Stimulated activated CD4-positive, alpha-beta T cell treated with anti-CD3 and anti-CD28 coated beads, TNF-alpha, amount 100 ng/mL, for 48 hours (primary cell): ENCODE measurements at places on chromosomes 5 and 9.
A peak's percentile ranks its signal among the peaks of the same experiment; 100 is the strongest.

GRCh38 chr5:58366461-58366860 lies 93.4 kb downstream of the PLK2 start:
- no peak for DNase-seq

DNA sequence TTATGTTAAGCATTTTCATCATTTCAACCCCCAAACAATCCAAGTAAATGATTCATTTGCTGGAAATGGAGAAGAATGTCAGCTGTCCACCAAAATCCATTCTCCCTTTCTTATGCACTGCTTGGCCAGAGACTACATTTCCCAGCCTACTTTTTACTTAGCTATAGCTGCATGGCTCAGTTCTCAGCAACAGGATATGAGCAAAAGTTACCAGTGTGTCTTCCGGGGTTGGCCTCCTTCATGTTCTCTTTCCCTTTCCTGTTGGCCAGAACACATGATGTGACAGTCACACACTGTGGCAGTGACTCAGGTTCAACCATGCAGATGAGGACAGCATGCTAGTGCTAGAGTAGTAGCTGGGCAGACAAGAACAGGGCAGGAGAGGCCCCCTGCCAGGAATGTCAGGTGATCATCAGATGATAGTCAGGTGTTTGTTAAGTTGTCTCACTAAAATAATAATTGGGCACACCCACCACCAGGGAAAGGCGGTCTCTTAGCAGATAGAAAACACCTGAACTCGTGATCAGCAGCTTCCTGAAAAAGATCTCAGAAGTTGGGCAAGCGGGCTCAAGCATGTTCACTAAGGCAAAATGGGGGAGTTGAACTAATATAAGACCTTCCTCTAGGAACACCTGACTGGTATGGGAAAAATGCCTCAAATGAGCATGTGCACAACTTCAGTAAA lies 12.2 kb downstream of the GPR150 start:
- DNase-seq: peak; percentile 61

- no peak for DNase-seq
These were observed 59.7 kb upstream of the IER5L start for GRCh38 chr9:129237803-129238202.

- DNase-seq: no peak
These were observed 175.6 kb downstream of the MEF2C start for GRCh38 chr5:88707216-88707965.

DNA sequence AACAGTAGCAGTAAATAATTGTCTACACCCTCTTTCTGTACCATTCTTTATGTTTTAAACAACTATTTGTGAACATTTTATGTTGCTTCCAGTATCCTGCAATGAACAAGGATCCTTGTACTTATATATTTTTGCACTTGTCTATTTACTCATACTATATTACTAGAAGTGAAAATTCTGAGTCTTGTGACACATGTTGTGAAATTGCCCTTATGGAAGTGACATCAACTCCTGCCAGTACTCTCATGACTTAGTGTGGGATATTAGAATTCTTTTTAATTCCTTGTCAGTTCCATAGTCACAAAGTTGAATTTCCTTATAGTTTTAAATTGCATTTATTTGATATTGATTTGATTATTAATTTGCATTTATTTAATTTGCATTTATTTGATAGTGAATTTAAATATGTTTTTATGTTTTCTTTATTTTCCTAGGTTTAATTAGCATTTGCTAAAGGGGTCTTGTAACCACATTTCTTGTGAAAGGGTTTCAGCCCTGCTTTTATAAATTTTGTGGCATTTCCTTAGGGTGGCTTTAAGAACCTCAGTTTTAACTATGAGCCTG lies 27.7 kb downstream of the PARP8 start:
- DNase-seq: no peak

DNA sequence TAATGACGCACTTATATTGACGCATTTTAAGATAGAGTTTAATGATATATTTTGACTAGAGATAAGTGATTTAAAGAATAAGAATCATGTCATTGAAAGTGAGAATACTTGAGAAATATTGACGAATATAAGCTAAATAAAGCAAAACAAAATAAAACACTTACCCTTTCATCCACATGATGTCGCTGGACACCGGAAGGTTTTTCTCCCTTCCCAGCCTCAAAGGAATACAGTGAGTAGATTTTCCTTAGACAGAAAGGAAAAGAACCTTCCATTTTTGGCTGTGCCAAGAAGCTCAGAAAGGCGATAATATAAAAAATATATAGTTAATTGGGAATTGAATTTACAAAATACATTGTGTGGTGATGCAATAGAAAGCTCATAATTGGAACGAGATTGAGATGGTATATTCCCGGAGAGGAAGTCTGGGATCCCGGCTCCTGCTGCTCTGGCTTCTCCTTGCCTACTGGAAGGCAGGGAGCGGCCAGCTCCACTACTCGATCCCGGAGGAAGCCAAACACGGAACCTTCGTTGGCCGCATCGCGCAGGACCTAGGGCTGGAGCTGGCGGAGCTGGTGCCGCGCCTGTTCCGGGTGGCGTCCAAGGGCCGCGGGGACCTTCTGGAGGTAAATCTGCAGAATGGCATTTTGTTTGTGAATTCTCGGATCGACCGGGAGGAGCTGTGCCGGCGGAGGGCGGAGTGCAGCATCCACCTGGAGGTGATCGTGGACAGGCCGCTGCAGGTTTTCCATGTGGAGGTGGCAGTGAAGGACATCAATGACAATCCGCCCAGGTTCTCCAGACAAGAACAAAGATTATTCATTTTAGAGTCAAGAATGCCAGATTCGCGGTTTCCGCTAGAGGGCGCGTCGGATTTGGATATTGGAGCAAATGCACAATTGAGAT lies at the start of gene PCDHA5:
PCDHA5 (plus strand) TSS at position 239 of the 906 bp plus-strand sequence.
- no peak for DNase-seq

DNA sequence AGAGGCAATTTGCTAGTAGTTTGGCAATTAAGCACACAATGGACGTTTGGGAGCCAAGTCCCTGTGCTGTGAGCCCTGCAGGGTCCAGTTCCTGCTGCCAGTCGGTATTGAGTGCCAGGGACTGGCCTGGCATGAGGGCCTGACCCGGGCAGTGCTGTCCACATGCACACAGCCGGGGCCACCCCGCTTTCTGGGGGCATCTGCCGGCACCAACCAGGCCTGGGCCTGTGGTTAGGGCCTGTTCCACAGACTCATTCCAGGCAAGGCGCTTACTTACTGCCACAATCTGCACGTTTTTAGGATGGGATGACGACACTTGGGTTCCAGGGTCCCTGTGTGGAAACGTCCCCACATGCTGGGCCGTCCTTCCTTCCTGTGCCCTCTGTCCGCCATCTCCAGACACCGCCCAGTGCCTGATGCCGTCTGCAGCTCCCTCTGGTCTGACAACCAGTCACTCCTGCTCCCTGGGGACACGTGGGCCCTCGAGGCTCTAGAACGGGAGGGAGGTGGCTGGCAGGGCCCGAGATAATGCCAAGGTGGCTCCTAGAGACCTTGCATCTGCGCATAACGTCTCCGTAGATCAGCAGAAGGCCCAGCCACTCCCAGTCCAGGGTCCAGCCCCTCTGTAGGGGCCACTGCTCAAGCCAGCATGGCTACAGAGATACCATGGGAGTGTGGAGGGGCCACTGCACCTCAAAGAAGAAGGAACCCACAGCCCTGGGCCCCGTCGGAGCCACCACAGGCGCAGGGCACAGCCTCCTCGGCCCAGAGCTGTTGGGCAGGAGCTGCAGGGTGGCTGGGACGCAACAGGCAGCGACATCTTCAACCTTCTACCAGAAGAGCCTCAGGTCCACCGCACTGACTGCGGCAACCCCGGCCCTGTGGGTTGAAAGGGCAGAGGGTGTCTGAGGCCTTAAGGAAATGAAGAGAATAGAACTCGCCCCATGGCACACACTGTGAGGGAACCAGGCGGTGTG lies 24.7 kb downstream of the SLC9A3 start:
- no peak for DNase-seq

DNA sequence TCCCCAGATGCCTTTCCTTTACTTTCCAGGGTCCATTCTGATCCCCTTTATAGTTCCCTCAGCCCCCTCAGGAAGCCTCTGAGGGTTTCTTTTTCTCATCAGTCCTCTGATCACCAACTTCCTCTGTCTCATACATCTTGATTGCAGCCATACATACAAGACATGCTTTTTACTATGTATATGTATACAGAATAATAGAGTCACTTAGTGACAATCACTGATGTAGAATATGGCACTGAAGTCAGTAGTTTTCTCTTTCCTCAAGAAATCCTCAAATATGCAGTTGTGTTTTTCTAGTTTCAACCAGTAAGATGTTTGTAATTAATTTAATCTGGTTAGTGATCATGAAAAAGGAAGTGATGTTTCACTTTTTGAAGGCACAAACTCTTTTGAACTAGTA lies 364.1 kb downstream of the MAN2A1 start:
- DNase-seq: no peak

DNA sequence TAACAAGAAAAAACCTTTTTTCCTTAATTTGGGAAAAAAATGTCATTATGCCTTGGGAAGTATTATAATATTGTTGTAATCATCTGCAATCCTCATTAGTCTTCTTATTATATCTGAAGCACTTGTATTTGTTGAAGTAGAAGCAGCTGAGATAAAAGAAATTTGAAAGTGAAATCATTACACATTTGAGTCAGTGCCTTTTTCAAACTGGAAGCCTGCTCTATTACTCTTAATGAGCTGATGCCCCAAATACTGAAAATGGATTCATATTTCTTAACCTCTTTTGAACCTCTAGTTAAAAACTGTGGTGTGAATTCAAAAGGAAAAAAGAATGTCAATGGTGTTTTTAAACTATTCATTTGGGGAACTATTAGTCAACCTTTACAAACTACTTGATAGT lies 1027.7 kb downstream of the NR2F1-AS1 start:
- no peak for DNase-seq
